AG09309 (cell line): ENCODE measurements at places on chromosomes 6 and 20.
A peak's percentile ranks its signal among the peaks of the same experiment; 100 is the strongest.

DNA sequence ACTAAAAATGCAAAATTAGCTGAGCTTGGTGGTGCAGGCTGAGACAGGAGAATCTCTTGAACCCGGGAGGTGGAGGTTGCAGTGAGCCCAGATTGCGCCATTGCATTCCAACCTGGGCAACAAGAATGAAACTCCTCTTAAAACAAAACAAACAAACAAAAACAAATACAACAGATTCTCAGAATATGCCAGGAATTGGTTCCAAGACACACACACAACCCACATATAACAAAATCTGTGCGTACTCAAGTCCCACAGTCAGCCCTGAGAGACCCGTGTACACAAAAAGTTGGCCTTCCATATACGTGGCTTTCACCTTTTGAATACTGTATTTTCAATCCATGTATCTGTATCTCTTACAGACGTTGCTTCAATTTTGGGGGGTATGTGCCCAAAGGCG, 98.9 kb upstream of the MARCKS start:
- DNase-seq, result no peak

- DNase-seq, result no peak
Measured at GRCh38 chr20:46575937-46576461, 25.5 kb upstream of the OCSTAMP start.

DNA sequence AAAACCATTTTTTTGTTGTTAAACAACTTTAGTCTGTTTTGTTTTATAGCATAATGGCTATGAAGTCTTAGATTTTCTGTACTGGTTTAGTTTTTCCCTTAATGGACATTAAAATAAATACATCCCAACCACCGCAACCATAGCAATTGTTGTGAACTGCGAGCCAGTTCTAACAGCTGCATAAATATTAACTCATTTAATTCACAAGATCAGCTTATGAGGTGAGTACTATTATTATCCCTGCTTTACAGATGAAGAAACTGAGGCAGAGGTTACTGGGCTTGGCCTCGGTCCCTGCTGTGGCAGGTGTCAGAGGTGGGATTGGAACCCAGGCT, 23.1 kb downstream of the MOCS3 start:
- no peak for DNase-seq

DNA sequence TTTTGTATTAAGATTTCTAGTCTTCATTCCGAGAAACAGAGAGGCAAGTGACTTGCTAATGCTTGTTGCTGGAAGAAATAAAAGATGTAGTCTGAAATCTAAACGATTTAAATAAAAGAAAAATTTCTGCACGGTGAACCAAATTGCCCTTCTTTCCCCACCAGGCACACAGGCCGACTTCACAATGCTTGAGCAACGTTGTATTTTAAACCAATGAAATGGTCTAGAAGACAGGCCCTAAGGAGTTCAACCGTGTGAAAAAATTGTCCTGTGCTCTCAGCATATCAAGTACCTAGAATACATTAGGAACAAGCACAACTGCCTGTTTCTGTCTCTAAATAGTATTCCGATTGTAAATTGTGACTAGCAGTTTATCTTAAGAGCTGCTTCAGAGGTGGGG, 308.8 kb upstream of the SOX4 start:
- no peak for DNase-seq

GRCh38 chr20:5657190-5657875, 92.9 kb upstream of the SHLD1 start:
- DNase-seq, result peak; percentile 90

- DNase-seq, result no peak
Measured at GRCh38 chr20:36824142-36824940, 50.8 kb upstream of the DSN1 start.

- DNase-seq, result no peak
Measured at GRCh38 chr6:56458324-56458884, 184.3 kb downstream of the DST start.

DNA sequence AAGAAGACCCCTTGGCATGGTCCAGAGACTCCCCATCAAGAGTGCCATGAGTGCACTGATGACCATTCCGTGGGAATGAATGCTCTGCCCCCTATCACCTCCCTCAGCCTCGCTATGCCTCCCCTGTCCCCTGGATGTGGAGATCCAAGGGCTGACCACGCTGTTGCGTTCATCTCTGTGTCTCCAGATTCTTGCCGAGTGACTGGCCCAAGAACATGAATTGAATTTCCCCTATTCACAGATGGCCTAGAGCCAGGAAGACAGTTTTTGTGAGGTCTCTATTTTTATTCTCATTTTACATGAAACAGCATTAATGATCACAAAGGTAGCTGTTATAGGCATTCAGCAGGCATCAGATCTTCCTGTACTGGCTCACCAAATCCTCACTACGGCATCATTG, 33.6 kb downstream of the MAFB start:
- no peak for DNase-seq

- no peak for DNase-seq
Measured at GRCh38 chr20:62739581-62740285, 31.1 kb downstream of the NTSR1 start.

GRCh38 chr6:91196729-91197128, 609.9 kb upstream of the MAP3K7 start:
- DNase-seq, result no peak

GRCh38 chr6:150145427-150145826, 2.6 kb downstream of the PPP1R14C start:
- DNase-seq, result no peak

GRCh38 chr6:92887871-92888270, 531.5 kb downstream of the EPHA7 start:
- DNase-seq, result no peak
